ENCODE measurements at places on chromosomes 4 and X.

GRCh38 chrX:46408553-46409407 is 136.4 kb downstream of the ZNF674 start:
- peak; percentile 52 for DNase-seq

- no peak for DNase-seq
Measured at GRCh38 chrX:134423606-134424005, 36.4 kb upstream of the HPRT1 start.

DNA sequence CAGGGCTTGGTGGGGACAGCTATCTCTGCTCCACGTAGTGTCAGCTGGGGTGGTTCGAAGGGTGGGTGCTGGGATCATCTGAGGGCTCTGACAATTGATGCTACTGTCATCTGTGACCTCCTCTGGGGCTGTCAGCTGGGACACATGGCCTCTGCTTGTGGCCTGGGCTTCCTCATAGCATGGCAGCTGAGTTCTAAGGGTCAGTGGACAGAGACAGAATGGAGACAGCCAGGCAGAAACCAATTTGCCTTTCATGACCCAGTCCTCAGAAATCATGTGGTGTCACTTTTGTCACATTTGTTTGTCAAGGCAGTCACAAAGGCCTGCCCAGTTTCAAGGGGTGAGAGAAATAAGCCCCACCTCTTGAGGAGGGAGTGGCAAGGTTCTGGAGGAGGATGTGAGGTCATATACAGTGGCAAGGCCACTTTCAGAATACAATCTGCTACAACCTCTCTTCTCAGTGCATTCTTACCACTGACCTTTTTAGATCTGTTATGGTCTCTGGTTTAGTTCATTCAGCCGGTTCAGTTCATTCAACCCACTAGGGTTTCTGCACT is 103.6 kb upstream of the BCOR start:
- no peak for DNase-seq

GRCh38 chr4:4789462-4789861 is 70.0 kb upstream of the MSX1 start:
- no peak for DNase-seq

GRCh38 chrX:24396931-24397279 is 36.5 kb downstream of the SUPT20HL1 start:
- DNase-seq = no peak

DNA sequence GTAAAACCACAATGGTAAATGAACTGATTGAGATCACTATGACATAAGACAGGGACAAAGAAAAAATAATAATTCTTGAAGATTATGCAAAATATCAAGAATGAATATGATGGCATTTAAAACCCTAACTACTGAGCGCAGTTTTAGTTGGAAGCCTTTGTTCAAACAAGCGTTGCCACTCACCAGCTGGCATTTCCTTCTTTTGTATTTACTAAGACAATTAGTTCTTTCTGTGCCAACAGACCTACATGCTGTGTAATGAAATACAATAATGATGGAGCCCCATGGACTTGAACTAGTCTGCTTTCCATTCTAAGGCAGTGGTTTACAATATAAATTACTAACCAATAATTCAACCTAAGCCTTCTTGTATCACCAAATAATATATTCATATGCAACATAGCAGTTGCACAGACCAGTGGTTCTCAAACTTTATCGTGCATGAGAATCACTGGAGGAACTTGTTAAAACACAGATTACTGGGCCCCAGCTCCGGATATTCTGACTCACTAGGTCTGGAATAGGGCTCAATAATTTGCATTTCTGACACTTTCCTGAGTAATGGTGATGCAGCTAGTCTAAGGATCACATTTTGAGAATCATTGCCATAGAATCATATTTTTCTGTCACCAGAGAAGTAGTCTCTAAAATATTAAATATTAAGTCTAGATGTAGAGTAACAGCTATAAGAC is 196.4 kb upstream of the MAGEB18 start:
- no peak for DNase-seq

- no peak for DNase-seq
Measured at GRCh38 chr4:101211146-101211553, 136.2 kb downstream of the PPP3CA start.

GRCh38 chrX:10577853-10578252 is 42.5 kb downstream of the MID1 start:
- no peak for DNase-seq

GRCh38 chrX:15911734-15912550 is 57.3 kb upstream of the AP1S2 start:
- no peak for DNase-seq

DNA sequence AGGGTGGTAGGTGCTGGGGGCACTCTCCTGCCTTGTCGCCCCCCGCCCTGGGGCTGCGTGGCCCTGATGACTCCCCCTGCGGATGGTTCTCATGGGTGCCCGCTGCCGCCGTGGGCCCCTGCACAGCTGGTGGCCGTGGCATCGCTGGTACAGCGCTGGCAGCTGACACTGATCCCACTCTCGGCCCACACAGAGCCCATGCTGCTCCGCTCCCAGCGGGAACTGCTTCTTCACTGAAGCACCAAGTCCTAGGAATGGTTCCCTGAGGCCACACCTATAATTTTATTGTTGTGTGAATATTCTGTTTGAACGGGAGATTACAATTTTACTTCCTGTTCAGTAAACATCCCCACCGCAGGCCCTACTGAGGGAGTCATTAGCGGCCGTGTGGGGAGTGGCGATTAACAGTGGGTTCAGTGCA is 138.6 kb upstream of the NKX1-1 start:
- no peak for DNase-seq

DNA sequence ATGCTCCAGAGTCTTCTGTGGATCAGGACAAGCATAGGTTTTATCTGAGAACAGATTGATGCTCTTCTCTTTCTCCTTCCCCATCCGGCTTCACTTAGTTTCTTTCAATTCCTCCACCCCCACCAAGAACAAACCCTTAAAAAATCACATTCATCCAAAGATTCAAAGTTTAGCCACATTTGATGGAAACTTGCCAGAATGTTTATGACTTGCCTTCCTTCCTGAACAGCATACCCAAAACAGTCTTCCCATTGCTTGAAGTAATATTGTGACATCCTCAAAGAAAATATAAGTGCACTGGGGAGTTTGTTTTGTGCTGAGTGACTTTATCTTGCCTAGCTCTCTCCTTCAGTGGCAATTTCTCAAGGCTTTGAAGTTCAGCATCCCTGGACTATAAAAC is 83.0 kb downstream of the MAGEB17 start:
- no peak for DNase-seq

DNA sequence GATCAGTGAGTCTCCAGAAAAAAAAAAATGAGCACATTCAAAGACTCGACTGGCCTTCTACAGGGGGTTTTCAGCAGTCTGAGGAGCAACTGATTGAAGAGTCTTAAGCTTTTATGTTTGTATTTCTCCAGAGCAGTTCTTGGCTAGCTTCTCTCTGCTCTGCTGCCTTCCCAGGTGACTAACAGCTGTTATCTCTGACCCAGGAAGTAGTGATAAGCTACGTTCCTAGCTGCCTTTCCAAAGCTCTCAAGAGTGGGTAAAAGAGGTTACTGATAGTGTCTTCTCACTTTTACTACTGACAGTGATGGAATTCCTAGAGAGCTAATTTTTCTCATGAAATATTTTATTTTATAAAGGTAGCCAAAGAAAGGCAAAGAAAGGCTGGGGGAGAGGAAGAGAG is 66.6 kb downstream of the ENOX2 start:
- no peak for DNase-seq

DNA sequence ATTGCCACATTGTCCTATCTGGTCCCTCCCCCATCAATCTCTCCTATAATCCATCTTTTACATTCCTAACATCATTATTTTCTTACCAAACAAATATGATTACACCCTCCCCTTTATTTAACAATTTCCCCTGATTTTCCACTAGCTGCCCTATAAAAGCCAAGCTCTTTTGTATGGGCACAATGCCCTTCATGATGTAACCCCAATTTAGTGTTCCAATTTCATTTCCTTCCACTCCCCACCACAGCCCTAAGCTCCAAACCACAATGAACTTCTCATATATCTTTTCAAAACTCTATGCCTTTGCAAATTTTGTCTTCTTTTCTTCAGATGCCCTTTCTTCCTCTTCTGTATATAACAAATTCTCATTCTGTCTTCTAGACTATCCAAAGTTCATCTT is 39.5 kb upstream of the PTPN13 start:
- no peak for DNase-seq

- DNase-seq = no peak
Measured at GRCh38 chr4:100826808-100827548, 309.2 kb upstream of the EMCN start.

DNA sequence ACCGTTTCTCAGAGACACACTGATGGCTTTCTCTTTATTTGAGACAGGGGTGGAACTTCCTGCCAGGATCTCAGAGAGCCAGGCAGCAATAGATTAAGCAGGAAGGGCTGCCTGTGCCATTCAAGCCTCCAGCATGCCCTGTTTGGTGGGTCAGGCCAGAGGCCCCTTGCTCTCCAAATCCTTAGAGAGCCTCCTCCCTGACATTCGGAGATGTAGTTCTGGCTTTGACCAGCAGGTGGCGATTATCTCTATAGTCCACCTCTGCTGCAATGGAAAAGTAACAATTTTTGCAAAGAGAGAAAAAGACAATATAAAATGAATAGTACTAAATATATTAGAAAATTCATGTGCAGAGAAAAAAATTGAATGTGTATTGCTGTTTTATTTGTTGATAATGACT is 93.9 kb downstream of the NXF2B start:
- peak; percentile 62 for DNase-seq

DNA sequence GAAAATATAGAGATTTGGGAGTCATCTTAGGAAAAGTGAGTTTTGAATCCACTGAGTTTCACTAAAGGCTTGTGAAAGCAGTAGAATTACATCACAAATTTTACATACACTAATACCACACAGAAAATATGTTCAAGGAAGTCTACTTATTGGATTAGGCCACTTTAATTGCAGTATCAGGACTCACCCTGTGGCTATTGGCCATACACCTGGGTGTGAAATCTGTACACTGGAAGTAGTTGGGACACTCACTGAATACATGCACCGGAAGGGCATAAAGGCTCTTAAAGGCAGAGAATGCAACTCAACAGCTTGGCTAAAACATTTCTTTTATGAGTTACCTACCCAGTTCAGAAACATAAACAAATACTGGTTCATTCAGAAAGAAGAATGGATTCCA is 19.8 kb downstream of the MAOB start:
- DNase-seq = no peak

- DNase-seq = no peak
Measured at GRCh38 chrX:118562582-118563164, 67.1 kb downstream of the DOCK11 start.

Data from stimulated activated CD4-positive, alpha-beta T cell treated with anti-CD3 and anti-CD28 coated beads, Interleukin-4, amount 100 ng/mL, for 4 hours (primary cell).